Transverse colon (tissue), 4 donors: ENCODE measurements at places on chromosomes 5 and 9. TPM values are rescaled to one million over a fixed set of nuclear protein-coding genes. Genes with fewer than 3 reads are reported as not detected.
A peak's percentile ranks its signal among the peaks of the same experiment; 100 is the strongest.

DNA sequence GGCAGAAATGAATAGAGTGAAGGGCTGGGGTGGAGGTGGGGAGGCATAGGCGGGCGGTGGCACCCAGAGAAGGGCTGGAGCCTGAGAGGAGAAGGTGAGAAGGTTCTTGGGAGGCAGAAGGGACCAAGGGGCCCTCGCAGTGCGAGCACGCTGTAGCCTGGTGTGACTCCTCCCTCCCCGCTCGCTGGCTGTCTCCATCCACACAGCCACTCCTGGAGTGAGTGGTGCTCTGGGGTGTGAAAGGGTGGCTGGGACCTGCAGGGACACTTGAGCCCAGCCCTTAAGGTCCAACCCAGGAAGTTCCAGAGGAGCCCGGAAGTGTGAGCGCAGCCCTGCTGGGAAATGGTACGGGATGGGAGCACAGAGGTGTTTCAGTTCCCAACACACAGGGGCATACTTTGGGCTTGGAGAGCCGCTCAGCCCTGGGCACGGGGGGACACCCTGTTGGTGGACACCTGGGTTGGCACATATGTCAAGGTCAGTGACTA is 9.3 kb upstream of the SCGB3A1 start:
- no peak overlapping the region for H3K4me3 ChIP-seq
- DNase-seq = no peak
- H3K27ac ChIP-seq = no peak overlapping the region

The ARID3C gene
- not detected for total RNA-seq

The PITX1 gene
- total RNA-seq = 13.9 TPM

The SRP19 gene
- total RNA-seq = 43.0 TPM

The COL23A1 gene
- 0.14 TPM for total RNA-seq

The PAXX gene
- 60.7 TPM for total RNA-seq

GRCh38 chr9:27428551-27428950 is 95.5 kb upstream of the IFNK start:
- peak overlapping the region; percentile 62 for H3K27ac ChIP-seq
- no peaks in the 10 kb centered on the region for H3K27me3 ChIP-seq
- no peak overlapping the region for H3K4me3 ChIP-seq
- DNase-seq = no peak
- peaks cover 60% of the 10 kb centered on the region for H3K4me1 ChIP-seq

The SPZ1 gene
- total RNA-seq = not detected

DNA sequence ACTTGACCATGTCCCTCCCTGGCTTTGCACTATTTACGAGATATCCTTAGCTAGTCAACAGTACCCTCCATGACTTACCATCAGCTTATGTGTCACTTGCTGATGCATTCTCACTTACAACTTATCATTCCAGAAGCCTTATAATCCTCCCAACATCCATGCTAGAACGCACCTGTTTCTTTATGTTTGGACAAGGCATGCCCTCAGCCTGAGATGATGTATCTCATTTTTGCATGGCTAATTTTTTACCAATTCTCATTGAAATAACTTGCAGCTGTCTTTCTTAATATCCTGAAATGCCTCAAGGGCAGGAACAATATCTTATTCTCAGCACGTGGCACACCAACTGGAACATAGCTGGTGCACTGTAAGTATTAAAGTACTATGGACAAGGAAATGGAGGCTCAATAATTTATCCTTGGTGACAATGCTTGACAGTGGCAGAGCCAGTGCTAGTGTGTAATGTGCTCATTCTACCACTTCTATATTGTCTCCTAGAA is 281.6 kb downstream of the SLF1 start:
- no peak overlapping the region for H3K4me3 ChIP-seq
- no peak overlapping the region for H3K27ac ChIP-seq
- H3K27me3 ChIP-seq = no peaks in the 10 kb centered on the region
- H3K4me1 ChIP-seq = no peaks in the 10 kb centered on the region
- H3K36me3 ChIP-seq = no peaks in the 10 kb centered on the region
- DNase-seq = no peak

DNA sequence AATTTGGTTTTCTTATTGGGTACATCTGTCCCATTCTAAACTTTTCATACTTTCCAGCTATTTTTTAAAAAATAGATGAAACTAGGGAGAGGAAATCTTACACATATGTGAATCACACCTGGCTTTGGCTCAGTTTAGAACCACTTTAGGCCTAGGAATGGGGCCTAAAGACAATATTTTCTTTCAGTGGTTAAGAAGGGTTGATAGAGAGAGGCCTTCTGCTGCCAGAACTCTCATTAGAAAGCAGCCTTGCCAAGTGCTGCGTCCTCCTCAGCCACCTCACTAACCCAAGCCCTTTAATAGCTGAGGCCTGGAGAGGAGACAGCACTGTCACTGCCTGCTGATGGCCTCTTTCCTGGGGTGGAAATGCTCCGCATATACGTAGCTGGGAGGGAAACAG is 167.5 kb downstream of the SAXO1 start:
- no peak overlapping the region for H3K4me3 ChIP-seq
- no peak for DNase-seq
- H3K27me3 ChIP-seq = no peaks in the 10 kb centered on the region
- H3K27ac ChIP-seq = no peak overlapping the region
- no peaks in the 10 kb centered on the region for H3K4me1 ChIP-seq
- no peaks in the 10 kb centered on the region for H3K36me3 ChIP-seq

DNA sequence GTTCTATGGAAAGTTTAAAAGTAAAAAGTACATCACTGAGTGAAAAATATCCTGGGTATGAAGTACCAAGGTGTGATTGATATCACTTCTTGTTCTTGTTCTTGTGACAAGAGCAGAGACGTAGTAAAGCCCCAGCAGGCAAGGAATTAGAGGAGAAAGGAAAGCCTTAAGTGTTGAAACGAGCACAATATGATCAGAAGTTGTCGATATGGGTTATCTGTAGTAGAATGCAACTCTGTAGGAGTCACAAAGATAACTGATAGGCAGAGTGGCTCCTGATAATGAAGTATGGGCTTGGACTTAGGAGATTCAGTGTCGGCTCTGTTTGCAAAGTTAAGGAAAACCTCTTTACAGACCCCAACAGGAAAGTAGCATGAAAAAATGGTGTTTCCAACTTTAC is 1179.1 kb downstream of the DTWD2 start:
- no peak for DNase-seq
- no peaks in the 10 kb centered on the region for H3K4me1 ChIP-seq
- no peaks in the 10 kb centered on the region for H3K27me3 ChIP-seq
- H3K36me3 ChIP-seq = no peaks in the 10 kb centered on the region

DNA sequence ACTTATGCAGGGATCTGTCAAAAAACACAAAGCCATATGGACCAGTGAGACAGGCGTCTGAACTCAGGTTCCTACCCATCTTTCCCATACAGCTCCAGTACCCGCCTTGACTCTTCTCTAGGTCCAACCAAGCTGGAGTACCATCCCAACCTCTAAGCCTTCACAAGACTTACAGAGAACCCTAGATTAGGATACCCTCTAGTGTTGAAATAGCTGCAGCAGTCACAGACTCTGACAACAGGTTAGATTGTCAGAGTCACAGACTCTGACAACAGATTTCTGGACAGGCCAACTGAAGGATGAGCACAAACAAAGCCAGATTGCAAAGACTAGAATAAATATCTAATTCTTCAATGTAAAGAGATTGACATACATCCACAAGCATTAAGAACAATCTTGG is 266.1 kb downstream of the GRIA1 start:
- H3K4me3 ChIP-seq = no peak overlapping the region
- no peak for DNase-seq
- H3K36me3 ChIP-seq = no peaks in the 10 kb centered on the region
- no peaks in the 10 kb centered on the region for H3K4me1 ChIP-seq

The QRFP gene
- total RNA-seq = not detected
